ENCODE measurements at places on chromosomes 1 and 21. TPM values are rescaled to one million over a fixed set of nuclear protein-coding genes. Genes with fewer than 3 reads are reported as not detected.

GRCh38 chr1:5514527-5515183 is 477.6 kb downstream of the NPHP4 start:
- DNase-seq, result peak; percentile 22

DNA sequence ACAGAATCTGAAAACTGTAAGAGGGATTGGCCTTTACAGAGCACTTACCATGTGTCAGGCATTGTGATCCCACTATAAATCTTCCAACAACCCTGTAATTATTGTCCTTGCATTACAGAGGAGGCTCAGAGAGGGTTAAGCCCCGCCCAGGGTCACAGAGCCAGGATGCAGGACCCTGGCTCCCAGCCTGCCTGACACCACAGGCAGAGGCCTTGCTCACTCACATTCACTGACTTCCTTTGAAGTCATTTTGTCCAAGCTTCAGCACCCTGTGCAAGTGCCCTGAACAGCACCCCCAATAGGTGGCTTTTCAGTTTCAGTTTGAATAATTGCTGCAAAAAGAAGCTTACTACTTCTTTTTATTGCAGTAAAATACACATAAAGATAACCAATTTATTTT is 256.8 kb upstream of the NFIA start:
- no peak for DNase-seq

DNA sequence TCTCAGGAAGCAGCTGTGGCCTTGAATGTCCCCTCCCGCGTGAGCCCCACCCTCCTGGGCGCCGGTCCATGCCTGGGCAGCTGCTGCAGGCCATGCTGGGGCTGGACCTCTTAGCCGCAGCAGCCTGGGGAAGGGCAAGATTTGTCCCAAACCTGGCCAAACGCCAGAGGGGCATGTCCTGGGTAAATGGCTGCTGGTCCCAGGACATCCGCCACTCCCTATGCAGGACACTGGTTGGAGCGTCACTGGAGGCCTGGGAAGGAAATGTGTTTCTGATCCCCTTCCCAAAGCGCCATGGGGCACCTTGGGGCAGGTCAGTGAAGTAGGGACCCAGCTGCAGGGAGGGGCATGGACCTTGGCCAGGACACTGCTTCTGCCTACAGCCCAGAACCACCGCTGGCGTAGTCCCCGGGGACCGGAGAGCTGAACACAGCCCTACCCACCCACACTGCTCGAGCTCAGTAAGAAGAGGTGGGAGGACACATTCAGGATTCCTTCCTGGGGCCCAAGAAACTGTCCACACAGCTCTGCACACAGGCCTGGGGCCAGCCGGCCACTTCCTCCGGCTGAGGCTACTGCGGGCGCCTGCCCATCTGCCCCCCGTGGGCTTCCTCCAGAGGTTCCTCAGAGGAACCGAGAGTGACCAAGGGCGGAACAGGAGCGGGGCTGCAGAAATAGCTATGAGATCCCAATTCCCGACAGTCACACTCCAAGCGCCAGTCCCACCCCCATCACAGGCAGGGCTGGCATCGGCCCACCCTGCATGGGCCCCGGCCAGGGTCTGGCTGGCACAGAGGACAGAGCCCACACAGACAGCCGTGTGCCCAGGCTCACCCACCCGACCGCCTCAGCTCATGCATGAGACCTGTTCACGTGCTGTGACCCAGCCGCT is 10.8 kb upstream of the PLEKHG5 start:
- no peak for DNase-seq

GRCh38 chr21:29667651-29668050 is 272.1 kb downstream of the GRIK1 start:
- DNase-seq, result no peak

DNA sequence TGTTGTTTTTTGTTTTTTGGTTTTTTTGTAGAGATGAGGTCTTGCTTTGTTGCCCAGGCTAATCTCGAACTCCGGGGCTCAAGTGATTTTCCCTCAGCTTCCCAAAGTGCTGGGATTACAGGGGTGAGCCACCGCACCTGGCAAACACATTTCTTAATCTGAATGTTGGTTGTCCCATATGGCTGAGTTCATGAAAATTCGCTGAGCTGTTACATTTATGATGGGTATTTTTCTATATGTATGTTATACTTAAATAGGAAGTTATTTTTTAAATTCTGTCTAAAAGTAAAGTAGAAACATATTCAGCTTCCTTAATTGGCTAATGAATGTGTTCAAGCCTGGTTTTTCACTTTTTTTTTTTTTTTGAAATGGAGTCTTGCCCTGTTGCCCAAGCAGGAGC is 75.1 kb downstream of the ASH1L start:
- DNase-seq, result no peak

GRCh38 chr1:246587606-246588005 is 21.4 kb downstream of the CNST start:
- DNase-seq, result no peak

- no peak for DNase-seq
Observed at GRCh38 chr1:150456146-150456647, 31.0 kb upstream of the TARS2 start.

- DNase-seq, result no peak
Observed at GRCh38 chr21:15152591-15152990, 87.8 kb upstream of the NRIP1 start.

Gene BSND
- 5.0 TPM for polyA plus RNA-seq

Gene CNTN2
- polyA plus RNA-seq, result 0.83 TPM
